ENCODE measurements at places on chromosomes 7 and 10.

DNA sequence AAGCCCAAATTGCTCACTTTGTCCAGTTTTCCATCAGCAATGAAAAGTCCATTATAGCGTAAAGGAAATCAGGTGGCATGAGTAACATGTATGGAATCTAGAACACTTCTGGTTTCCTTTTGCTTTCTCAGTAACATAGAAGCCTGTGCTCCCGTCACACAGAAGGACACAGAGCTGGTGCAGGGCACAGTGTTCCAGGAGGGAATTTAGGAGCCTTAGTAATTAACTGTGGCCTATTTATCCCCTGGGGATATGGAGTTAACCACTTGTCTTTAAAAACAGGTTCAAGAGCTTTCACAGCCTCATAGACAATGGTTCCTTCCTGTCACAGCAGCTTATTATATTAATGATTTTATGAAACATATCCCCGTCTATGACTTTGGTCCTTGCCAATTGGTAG lies 189.9 kb downstream of the NEBL start:
- no peak for DNase-seq

DNA sequence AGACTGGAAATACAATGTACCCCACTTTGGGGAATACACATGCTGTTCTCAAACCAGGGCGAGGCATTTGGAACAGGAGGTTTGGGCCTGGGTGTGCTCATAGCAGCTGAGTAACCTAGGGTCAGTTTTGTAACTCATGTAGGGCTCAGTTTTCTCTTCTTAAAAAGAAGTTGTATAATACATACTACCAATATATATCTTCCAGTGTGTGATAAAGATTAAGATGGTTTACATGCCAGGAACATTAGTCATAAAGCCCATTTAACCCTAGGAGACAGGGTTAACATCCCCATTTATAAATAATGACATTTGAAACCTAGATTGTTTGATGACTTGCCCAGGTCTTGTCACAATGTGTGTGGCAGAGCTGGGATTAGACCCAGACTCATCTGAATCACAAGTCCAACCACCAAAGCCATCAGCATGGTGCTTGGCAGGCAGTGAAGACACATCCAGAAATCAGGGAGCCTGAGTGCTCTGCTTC lies 6.0 kb downstream of the AKR1B10 start:
- DNase-seq, result no peak

GRCh38 chr7:108586274-108586710 lies 16.6 kb downstream of the DNAJB9 start:
- no peak for DNase-seq

DNA sequence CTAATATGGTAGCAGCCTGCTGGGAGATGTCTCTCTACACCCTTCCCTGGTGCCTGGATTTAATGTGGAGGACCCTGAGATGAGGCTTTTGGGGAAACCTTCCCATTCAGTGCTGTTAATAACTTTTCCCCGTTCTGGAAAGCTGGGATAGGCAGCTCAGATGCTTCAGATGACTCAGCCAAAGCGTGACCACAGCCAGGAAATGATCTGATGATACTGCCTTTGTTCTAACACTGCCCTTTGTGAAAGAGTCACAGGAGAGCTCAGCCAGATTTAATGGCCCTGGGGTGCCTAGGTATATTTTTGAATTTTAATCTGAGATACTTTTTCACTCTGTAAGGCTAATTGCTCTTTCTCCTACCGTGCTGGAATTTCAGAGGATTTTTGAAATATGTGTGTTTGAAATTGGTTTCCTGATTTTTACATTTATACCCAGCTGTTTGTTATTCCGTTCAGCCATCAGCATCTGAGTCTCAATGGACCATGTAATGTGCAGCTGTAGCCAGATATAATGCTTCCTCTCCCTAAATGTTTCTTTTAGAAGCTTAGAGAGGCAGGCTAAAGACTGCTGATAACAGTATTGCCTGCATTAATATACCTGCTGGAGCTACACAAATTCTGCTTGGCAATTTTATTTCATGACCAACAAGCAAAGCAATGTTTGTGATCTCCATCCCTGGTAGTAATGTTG lies 17.8 kb downstream of the CELF2 start:
- no peak for DNase-seq

DNA sequence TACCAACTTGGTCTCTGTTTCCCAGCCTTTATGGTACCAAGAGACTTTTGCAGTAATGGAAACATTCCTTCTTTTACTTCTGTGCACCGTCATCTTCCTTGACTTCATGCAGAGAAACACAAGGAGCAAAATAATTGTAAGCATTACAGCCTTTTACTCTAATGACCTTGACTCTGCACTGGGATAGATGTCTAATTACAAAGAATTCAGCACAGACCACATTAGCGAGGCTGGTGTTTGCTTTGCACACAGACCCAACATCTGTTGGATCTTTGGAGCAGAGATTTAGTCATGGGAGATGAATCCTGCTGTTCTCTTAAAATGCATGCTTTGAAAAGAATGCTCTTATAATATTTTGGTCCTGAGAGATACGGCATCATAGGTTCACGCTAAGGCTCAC lies 261.6 kb downstream of the TWIST1 start:
- no peak for DNase-seq

- DNase-seq, result no peak
These were observed 28.9 kb downstream of the RAB11FIP2 start for GRCh38 chr10:118017850-118018249.

GRCh38 chr7:69517985-69518704 lies 80.1 kb upstream of the AUTS2 start:
- no peak for DNase-seq

DNA sequence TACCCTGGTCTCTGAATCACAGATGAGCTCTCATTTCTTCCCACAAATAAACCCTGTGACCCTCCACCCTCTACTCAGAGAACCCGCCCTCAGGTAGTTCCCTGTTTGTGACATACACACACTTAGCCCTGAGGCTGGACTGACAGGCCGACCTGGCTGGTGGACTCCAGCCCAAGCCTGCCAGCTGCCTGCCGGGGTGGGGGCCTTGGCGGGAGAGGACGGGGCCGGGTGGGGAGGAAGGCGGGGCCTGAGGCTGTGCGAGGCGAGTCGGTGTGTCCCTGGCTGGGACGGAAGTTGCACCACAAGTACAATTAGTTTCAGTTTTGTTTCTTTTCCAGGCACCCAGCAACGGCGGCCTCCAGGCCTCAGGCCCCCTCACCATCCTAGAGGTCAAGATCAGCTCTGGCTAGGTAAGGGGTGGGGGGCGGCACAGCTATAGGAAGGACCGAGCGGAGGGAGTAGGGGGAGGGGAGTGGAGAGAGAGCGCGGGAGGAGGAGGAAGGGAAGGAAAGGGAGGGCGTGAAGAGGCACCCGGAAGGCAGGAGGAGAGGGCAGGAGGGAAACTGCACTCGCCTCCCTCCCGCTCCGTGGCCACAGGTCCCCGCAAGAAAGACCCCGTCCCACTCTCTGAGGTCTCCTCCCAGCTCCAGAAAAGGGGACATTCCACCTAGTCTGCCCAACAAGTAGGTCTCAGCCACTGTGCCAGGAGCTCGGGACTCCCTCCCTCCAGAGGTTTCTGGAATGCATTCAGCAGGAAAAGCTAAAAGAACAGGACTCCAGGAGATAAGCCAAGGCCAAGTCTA lies at the start of gene TRIM56:
TSS of gene TRIM56 (plus strand) at position 320 of the 803 bp plus-strand sequence. CDS start 1,832 bp downstream, outside the sequence.
- peak; percentile 83 for DNase-seq

GRCh38 chr10:77186936-77187335 lies 450.7 kb downstream of the KCNMA1 start:
- no peak for DNase-seq

DNA sequence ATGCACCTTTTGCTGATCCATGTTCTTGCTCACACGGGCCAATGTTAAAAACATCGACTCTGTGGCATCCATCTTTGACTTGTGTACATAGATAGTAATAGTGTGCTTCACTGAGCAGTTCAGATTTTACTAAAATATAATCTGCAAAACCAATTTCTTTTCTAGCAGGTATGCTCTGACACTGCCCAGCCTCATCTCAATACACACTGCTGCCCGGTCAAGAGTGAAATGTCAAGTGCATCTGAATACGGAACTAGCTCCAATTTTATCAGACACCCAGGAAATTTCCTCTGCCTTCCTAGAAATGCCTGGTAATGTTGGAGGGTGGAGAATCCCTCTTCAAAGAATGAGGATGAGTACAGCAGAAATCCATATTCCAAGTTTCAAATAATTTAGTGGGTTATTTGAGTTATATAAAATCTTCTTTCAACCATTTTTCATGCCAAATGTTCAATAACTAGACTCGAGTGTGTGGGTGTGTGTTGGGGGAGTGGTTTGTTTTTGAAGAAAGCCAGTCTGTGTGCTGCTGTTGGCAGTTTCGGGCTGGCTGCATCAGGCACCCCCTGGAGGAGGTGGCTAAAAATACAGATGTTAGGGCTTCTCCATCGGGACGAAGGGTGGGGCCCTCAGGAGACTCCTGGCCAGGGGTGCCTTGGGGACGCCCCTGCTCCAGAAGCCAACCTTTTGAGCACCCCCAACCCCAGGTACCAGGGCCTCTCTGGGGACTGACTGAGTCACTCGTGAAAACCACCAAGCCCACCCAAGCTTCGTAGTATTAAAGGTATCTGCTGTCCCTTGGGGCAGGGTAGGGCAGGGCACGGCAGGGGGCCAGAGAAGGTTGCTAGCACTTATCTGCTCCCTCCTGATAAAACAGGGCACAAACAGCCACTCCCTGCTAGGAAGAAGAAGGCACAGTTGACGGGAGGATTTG lies 15.4 kb downstream of the CTBP2 start:
- DNase-seq, result no peak

DNA sequence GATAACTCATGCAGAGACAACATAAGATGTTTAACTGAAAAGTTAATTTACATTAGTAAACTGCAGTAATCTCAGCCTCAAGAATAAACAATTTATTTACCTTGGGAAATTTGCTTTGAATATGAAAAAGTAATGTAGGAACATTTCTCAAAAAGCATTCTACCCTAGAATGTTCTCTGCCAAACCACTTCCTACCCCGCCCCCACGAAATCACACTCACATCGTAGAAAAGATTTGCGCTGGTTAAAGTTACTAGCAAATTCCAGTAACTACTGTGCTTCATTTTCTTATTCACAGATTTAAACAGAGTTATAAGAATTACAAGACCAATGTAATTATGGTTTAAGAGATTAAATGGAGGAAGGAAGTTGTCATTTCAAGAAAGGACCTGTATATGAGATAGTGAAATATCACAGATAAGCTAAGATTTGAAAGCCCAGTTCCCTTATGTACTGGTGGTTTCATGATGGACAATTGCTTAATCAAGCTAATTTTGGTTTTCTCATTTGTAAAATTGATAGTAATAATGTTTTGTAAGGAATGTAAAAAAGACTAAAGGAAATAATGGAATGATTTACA lies 175.4 kb downstream of the GNAI1 start:
- DNase-seq, result no peak

DNA sequence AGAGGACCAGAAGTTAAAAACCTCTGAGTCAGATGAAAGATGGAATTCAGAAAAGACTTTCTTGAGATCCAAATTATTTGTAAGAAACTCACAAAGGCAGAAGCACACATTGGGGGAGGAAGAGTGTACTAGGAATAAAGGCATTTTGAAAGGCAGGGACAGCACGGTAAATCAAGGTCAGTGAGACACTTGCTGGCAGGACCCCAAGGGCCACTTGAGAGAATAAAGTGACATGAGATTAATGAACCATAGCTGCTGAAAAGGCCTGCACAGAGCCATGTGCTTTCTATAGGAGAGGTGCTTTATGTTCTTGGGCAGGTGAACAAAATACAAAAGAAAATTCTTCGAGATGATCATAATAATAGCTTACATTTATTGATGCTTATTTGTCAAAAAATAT lies 929.9 kb upstream of the MBL2 start:
- DNase-seq, result no peak

DNA sequence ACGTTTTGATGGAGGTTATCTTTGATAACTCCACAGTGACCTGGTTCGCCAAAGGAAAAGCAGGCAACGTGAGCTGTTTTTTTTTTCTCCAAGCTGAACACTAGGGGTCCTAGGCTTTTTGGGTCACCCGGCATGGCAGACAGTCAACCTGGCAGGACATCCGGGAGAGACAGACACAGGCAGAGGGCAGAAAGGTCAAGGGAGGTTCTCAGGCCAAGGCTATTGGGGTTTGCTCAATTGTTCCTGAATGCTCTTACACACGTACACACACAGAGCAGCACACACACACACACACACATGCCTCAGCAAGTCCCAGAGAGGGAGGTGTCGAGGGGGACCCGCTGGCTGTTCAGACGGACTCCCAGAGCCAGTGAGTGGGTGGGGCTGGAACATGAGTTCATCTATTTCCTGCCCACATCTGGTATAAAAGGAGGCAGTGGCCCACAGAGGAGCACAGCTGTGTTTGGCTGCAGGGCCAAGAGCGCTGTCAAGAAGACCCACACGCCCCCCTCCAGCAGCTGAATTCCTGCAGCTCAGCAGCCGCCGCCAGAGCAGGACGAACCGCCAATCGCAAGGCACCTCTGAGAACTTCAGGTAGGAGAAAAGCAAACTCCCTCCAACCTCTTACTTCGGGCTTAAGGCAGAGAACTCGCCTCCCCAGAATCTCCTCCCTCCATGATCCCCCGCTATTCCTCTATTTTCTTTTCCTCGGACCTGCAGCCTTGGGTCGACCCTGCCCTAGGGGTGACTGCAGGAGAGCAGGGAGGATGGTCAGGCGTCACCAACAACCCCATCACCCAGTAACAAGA lies at the start of gene SERPINE1:
TSS of gene SERPINE1 (plus strand) at position 454 of the 809 bp plus-strand sequence. CDS start 1,290 bp downstream, outside the sequence.
- peak; percentile 62 for DNase-seq

DNA sequence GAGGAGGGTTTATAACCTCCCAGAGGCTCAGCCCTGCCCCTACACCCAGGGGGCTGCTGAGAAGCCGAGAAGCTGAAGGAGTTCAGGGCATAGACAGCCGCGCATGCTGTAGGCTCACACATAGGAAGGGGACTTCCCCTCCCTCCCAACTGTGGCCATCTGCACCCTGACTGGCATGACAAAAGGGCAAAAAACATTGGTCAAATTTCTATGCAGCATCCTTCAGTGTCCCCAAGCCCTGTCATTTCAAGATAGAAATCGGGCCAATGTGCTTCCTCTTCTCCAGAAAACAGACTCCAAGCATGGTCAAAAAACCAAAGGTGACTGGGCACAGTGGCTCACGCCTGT lies 55.9 kb upstream of the MYL10 start:
- no peak for DNase-seq

DNA sequence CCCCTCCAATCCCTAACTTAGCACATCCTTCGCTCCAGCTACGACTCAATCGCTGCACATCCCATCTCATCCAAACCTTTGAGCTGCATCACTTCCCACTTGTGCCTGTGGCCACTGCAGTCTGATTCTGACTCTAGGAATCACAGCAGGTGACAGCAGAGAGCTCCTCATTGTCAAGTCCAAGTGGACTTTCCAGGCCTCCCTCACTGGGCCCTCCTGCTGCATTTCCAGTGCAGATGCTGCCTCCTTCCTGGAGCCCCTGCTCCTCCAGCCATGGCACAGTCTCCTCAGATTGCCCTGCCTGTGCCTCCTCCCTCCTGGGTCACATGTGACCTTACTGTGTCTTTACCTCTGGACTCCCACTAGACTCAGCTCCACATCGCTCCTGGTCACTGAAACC lies 157.3 kb downstream of the USP6NL start:
- no peak for DNase-seq

- DNase-seq, result no peak
These were observed 34.4 kb downstream of the FHIP2A start for GRCh38 chr10:114855776-114856543.

Measured in activated naive CD8-positive, alpha-beta T cell treated with anti-CD3 and anti-CD28 coated beads for 36 hours (primary cell).